ENCODE measurements at places on chromosomes 5 and 9.

DNA sequence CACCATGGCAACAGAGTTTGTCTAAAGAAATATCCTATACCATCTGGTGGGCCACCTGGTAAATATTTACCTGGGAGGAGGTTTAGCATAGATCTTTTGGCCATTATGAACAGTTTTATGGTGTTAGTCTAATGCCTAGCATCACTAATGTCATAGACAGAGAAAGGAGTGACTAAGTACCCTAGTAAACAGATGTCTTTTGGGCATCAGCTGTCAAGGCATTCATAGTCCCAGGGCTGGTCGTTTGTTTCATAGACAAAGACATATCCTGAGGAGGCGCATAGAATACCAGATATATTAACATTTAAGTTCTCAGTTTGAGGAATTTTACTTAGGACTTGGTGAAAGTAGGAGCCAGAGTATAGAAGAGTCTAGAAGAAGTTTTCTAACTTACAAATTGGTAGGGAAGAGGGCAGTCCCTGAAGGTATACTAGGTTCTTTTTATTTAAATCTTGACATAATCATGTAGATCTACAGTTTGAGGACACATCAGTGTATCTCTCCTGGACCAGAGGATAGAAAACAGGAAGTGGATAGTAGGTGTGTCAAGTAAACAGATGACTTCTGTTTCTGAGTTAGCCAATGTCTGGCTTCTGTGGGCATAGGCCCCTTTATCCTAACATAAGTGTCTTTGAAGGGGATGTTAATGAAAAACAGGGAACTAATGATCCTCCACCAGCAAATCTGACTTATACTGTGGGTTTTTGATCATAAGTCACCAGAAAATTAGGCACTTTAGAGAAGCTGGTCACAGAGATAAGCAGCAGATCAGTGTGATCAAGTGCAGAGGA, 105.0 kb upstream of the PRSS3 start:
- DNase-seq, result no peak

GRCh38 chr9:120942186-120943001, 15.8 kb upstream of the TRAF1 start:
- DNase-seq, result no peak

DNA sequence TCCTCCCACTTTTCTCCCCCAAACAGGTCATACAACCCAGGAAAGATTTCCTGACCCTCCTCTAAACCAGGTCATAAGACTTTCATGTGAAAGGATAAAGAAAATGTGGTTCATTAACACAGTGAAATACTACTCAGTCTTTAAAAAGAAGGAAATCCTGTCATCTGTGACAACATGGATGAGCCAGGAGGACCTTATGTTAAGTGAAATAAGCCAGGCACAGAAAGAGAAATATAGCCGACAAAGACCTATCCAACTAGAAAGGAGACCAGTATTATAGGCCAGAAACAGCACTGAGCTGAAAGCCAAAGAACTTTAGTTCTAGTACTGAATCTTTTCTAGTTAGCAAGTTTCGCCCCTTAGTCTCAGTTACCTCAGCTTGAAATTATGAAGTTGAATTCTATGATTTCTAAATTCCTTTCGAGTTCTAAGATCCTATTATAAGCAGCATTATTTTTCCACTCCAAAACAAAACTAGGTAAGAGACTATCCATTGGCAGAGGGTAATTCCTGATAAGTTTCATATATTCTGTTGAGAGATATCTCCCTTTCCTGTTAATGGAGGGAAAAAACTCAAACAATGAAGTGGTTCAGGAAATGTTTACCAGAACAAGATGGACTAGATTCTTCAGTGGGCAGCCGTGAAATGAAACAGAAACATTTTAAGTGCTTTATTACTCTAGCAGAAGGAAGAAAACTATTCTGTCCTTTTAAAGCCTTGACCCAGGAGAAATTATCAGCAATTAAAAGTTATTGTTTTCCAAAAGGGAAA, 42.5 kb downstream of the GNA14 start:
- no peak for DNase-seq

GRCh38 chr5:56686337-56687195, 128.8 kb upstream of the MAP3K1 start:
- no peak for DNase-seq

- DNase-seq, result no peak
Measured at GRCh38 chr5:74063346-74063745, 437.4 kb downstream of the ARHGEF28 start.

Data from stimulated activated CD8-positive, alpha-beta memory T cell treated with anti-CD3 and anti-CD28 coated beads, Interleukin-7, amount 100 ng/mL, for 24 hours (primary cell).